ENCODE measurements at places on chromosomes 11 and 22. TPM values are rescaled to one million over a fixed set of nuclear protein-coding genes. Genes with fewer than 3 reads are reported as not detected.

- DNase-seq, result no peak
Observed at GRCh38 chr11:4125141-4125540, 30.5 kb downstream of the RRM1 start.

DNA sequence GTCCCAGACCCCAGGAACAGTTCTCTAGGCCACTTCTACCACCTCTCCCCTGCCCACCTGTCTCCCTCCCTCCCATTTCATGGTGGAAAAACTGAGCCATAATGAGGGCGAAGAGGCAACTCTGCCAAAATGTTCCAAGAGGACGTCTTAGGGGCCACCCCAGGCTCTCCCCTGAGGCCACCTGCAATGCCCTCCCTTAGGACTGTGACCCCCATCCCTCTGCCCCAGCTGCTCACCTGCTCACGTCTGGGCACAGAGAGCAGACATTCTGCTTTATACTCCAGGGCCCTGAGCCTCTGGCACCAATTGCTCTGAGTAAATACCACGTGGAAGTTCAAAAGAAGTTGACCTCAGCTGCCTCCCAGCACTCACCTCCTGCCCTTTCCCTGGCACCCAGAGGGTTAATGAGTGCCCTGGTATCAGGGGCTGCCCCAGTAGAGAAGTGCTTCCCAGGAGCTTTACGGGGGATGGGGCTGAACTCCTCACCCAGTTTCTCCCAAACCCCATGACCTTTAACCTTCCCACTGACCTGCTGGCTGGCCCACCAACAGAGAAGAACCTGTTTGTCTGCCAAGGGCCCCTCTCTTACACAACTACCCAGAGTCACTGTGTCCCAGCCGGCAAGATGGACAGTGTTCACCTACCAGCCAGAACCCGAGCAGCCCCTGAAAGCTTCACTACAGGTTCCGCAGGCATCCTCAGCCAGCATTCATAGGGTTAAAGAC, 627 bp upstream of the APOA5 start:
- DNase-seq, result no peak

Gene C1QTNF5
- total RNA-seq, result not detected

DNA sequence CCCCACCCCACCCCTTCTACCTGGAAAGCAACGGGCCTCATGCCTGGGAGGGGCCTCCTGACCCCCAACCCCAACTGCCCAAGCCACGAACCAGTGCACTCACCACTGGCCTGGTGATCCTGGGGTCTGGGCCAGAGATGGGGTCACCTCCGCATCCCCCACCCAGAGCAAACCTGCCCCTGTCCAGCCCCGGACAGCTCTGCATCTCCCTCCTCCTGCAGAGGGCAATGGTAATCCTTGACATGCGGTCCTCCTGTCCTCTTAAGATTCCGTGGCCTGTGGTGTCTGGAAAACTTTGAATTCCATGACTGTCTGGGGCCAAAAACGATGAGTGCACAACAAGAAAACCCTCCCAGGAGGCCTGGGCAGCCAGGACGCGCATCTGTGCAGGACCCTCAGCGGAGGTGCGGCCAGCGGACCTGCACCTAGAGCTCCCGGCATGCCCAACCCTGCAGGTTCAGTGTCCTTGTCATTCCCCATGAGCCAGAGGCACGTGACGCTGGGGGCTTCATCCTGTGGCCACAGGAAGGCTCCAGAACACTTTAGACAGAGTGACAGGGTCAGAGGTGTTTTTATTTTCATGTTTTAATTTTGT, 16.1 kb upstream of the PPARA start:
- no peak for DNase-seq

DNA sequence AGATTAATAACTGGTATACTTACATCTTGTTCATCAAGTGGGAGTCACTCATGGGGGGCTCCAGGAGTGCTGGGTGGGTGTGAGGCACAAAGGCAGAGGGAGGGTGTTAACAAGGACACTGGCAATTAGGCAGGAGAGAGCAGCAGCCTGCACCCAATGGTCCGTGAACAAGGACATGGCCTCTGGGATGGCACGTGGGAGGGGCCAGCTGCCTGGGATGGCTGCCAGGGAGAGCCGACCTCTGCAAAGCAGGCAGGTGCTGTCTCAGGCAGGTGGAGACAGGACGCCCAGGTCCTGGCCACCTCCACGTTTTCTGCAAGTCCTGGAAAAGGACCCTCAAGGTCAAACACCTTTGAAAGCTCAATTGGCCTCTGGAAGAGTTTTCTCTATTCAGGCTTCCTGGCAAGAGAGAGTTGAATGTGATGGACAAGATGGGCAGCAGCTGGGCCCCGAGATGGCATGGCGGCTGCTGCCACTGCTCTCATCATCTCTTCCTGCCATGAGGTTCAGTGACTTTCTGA, 257.1 kb downstream of the BUD13 start:
- no peak for DNase-seq

All from Calu3 (cell line).